NCI-H748 treated with DMSO at 0.1 percent for 48 hours (cell line): ENCODE measurements at places on chromosomes 2 and 18.

DNA sequence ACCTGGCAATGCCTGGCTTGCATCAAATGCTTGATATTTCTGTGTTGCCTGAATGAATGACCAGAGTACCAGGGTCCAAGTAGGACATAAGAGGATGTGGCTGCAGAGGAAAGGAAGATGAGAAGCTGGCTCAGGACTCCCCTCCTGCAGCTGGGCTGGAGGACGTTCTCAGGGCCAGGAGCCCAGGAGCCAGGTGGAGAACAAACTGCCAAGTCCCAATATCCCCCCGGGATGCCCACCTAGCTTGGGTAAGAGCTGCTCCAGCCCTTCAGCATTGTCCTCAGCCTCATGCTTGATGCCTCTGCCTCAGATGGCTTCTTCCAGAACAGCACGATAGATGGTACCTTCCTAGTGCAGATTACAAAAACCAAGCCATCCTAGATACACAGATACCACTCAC, 8.6 kb upstream of the ATP6V1B1 start:
- DNase-seq, result no peak

DNA sequence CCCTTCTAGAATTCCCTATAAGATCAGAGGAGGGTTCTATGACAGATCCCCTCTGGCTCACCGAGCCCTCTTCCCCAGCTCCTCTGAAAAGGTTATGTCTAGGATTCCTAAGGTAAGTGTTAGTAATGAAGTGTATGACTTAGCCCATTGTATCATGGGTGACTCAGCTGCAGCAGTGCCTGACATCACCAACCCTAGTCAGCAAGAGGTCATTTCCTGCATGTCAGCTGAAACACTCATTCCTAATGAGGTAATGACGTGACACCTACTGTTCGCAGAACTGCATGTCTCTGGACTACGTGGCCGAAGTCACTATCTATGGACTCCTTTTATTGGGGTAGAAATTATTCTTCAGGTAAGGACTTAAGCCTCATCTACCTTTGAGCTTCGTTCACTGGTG, 196.1 kb upstream of the MYT1L start:
- DNase-seq, result no peak

GRCh38 chr2:144362401-144362800, 157.5 kb downstream of the ZEB2 start:
- no peak for DNase-seq

DNA sequence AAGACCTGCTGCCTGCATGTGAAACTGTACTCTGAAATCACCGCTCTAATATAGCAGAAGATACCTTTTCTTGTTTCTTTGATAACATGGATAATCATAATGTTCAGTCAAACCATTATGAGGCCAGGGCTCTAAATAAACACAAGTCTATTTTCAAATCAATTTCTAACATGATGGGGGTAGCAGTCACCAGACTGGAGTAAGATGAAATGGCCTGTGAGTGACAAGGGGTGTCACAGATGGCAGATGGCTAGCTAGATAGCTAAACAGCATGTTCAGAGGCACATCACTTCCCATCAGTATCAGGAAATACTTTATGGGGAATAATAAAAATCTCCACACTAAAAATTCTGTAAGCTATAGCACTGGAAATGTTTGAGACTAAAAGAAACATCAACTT, 14.0 kb downstream of the MBD2 start:
- no peak for DNase-seq

- no peak for DNase-seq
Measured at GRCh38 chr2:20454036-20454981, 7.4 kb downstream of the RHOB start.

- no peak for DNase-seq
Measured at GRCh38 chr2:99672766-99673350, 183.0 kb upstream of the REV1 start.

GRCh38 chr2:19461504-19462255, 103.3 kb upstream of the OSR1 start:
- DNase-seq, result no peak

DNA sequence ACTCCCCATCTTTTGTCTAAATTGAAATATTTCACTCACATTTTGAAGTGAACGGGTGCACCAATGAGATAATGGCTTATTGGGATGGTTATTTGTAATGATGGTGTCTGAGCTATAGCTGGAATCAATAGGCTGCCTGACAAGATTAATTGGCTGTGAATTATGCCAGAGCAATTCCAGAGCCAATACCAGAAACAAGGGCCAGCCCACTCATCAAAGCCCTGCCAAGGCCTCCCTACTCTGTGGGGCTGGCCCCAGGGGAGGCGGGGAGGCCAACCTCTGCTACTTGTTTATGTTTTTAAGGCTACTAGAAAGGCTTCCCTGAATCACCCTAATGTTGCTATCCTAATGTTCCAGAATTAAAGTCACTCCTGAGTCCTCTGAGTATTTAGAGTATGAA, 29.1 kb upstream of the NEMP2 start:
- DNase-seq, result no peak

DNA sequence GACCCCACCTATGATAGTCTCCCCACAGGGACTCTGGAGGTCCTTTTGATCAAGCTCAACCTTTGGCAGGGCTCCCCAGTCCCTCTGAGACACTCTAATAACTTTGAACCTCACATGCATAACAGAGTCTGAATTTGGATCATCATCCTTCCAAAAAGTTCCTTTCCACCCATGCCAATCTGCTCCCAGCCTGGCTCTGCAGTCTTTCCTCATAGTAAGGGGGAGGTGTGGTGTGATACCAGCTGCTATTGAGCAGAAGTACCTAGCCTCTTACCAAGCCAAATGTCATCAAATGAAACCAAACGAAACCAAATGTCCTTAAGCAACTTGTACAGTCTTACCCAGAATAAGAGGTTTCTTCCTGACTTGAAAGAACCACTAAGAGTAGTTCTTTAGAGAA, 36.5 kb downstream of the DTNA start:
- no peak for DNase-seq

- DNase-seq, result no peak
Measured at GRCh38 chr2:238847841-238848690, at the start of gene TWIST2. Gene TWIST2 (plus strand): TSS chr2:238848085. CDS start chr2:238848216, 131 bp downstream.

- DNase-seq, result peak; percentile 49
Measured at GRCh38 chr18:34339155-34339554, 114.4 kb upstream of the NOL4 start.

DNA sequence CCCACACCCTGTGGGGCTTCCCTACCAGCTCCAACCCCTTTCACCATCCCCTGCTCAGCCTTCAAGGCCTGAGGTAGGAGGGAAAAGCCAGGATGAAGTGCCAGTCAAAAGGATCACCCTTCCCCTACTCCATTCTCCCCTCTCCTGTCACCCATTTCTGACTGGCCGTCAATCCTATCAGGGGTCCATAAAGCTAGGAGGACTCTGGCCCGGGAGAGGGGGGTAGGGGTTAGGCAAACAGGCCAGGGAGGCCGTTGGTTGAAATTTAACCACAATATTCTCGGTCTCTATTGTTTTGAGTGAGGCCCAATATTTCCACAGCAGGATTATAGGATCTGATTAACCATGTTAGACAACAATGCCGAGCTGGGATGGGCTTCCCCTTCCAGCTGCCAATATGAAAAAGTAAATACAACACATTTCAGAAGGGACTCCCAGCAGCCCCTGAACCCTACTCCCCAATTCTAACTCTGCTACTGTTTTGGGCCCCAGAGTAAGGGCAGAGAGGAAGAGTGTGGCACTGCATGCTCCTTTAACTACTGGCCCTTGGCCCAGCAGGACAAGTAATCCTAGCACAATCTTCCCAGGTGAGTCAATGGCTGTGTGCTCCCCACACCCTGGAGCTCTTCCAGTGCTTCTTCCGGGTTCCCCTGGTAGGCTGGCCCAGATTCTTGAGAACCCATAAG, 10.6 kb upstream of the IHH start:
- DNase-seq, result no peak

DNA sequence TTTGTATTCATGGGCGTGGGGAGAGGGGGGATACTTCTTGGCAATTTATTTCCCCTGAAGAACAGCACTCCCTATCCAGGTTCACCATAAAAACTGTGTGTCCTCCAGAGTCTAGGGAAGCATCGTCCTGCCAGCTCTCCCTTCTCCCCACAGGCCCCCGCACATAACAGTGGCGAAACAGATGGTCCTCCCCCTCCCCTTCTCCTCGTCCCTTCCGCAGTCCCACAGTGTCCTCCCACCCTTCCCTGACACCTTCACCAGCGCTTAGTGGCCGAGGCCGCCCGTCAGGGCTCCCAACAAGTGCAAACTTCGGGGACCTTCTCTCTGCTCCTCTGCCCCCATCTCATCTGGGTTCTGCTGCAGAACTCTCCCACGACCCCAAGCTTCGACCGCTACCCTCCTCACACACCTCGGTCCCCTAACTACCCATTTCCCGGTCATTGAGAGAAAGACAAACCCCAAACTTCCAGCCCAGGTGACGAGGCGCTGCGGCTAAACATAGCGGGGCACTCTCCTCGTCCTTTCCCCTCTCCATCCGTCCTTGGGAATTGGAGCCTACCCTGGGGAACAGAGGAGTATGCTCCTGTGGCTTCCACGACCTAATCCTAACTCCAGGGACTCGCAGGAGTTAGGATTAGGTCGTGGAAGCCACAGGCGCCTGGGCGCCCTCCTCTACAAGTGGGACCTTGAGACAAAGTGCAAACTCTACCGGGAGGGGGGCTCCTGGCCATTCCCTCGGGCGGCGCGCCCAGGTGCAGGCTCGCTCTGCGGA, 971 bp downstream of the ZNF385B start:
- DNase-seq, result no peak

GRCh38 chr2:224025874-224026273, 13.2 kb downstream of the SERPINE2 start:
- DNase-seq, result no peak

DNA sequence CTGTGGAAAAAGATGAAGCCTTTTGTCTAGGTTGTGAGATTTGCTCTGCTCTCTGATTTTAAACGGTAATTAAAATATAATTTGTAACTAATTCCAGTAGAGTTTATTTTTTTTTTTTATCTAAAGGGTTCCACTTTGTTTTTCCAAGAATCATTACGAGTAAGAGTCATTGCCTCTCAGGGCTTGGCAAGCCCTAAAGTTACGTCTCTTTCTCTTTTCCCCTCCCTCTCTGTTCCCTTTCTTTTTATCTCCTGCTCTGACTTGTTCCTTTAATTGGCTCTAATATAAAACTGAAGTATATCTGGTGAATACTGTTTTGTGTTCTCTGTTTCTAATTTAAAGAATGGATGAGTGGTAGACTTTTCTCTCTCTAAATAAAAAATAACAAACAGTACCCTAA, 75.8 kb downstream of the CALCRL start:
- DNase-seq, result no peak

GRCh38 chr2:238970553-238971081, 122.7 kb downstream of the TWIST2 start:
- no peak for DNase-seq

DNA sequence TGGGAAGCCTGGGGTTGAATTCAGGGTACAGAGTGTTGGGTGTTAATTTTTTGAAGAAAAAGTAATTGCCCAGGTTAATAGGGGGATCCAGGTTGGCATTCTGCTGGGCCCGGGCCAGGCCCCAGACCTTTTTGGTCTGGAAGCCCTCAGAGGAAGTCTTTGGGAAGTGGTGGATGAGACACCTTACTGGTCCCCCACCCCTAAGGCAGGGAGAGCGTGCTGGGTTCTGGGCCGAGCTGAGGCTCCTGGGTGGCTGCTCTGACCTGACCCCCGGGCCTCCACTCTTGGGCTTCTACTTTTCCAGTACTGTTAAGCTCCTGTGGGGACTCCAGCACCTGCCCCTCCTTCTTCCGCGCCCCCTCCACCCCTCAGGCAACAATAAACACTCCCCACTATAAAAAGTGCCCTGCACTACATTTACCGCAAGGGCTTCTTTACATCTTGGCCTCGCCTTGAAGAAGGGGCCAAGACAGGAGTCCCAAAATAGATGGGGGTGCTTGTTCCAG, 753 bp upstream of the HOXD3 start:
- no peak for DNase-seq

- no peak for DNase-seq
Measured at GRCh38 chr2:69007603-69008002, 5.4 kb upstream of the ANTXR1 start.
